ENCODE measurements at places on chromosomes 3 and 15.

- no peak for DNase-seq
These were observed 69.2 kb upstream of the ICE2 start for GRCh38 chr15:60548101-60548500.

DNA sequence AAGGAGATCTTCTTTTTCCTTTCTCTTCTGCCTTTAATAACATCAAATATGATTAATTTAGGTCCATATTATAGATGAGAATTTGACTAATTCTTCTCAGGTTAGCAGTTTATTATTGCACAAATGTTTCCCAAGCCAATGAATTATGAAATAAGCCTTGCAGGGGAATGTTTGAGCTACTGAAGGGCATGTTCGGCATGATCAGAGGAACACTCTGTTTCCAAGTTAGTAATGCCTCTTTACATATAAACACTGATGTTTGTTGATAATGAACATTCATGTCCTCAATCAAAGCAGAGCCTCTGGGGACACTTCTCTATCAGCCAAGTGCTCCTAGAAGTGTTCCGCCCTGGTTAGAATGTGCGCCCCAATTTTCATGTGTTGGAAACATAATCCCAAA, 10.0 kb upstream of the CYP1A1 start:
- no peak for DNase-seq

- no peak for DNase-seq
These were observed 19.5 kb upstream of the EID1 start for GRCh38 chr15:48858401-48858800.

DNA sequence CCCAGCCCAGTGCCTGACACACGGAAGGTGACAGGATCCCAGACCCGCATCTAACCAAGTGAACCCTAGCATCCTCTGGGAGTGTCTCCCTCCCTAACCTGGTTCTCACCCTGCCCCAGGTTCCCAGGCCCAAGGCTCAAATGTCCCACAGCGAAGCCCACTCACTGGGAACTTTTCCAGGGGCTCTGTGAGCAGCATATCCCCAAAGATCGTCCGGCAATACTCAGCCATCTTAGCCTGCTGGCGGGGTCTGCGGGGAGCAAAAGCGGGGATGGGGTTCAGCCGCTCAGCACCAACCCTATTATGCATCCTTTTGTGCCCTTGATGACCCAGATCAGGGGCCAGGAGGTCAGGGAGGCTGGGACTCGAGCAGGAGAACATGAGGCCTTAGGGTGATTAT, 10.4 kb downstream of the PLCB2 start:
- no peak for DNase-seq

DNA sequence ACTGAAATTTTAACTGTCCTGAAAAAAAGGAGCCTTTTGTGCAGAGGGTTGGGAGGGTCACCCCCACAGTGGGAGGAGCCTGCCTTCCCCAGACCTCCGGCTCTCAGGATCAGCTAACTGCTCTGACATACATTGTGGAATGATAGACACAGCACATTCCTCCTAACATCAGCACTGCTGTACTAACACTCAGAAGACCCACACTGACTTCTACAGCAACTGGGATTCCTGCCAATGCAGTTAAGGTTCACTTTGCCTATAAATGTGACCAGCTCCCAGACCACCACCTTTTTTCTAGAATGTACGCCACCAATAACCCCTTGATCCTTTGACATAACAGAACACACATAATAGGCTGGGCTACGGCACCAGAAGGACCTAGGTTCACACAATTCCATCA, 3.2 kb downstream of the CPEB1 start:
- DNase-seq = no peak

GRCh38 chr3:167882057-167882667, 146.6 kb downstream of the SERPINI1 start:
- DNase-seq = no peak

- no peak for DNase-seq
These were observed 557 bp downstream of the DENND4A start for GRCh38 chr15:65791335-65792137.

GRCh38 chr3:159191447-159191846, 389.6 kb downstream of the MFSD1 start:
- DNase-seq = no peak

DNA sequence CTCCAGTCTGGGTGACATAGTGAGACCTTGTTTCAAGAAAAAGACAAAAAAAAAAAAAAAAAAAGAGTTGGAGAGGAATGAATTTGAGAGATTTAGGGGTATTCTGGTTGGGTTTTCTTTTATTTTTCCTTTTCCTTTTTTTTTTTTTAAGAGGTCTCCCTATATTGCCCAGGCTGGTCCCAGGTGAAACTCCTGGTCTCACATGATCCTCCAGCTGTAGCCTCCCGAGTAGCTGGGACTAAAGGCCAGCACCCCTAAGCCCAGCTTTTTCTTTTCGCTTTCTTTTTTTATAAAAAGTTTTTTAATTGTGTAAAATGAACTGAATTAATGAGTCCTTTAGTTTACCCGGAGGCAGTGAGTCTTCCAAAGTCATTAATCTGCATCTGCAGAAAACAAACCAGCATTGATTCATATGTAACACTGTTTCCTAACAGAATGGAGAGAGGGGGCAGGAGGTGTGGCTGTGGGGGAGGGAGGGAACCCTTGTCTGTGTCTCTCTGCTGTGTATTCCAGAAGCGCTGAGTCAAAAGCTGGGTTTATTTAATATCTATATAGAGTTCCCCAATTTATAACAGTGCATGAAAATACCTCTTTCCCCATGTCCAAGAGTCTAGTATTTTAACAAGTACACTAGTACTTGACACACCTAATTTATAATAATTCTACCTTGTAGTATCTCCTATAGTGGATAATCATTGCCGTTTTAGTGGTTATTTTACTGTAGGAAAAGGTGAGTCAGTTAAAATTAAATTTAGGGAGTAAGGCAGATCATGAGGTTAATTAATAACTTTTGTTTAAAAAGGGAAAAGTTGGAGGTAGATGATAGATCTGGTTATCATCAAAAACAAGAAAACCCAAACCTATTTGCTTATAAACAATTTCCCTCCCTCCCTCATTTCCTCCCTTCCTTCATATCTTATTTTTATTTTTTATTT, 2.6 kb upstream of the DPPA4 start:
- DNase-seq = no peak

GRCh38 chr3:64687086-64687780, 567 bp downstream of the ADAMTS9 start:
- DNase-seq = no peak

- no peak for DNase-seq
These were observed 136.3 kb downstream of the FOXP1 start for GRCh38 chr3:71447197-71447596.

DNA sequence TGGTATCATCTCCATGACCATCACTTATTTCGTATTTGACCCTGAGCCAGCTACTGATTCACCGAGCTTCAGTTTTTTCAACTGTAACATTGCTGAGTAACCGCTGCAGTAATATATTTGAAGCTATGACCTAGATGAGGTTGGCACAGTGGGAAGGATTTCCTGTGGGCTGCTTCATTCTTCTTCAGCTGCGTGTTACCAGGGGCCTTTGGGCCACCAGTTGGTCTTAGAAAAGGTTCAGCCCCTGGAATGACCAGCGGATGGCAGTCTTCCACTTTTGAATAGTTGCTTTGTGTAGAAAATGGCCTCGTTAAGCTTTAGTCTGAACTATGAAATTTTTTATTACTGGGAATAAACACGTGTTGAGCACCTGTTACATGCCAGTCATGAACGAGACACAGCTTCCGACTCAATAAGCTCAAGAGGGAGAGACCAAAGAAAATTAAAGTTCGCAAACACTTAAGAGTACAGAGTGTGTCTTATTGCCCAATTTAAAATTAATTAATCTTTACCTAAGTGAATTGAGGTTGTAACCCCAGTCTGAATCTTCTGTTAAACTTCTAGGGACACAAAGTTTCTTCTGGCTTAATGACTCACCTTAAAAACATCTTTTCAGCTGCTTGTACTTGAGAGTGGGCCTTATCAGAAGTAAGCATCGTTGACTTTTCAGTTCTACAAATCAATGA, 57.6 kb upstream of the NR2E3 start:
- no peak for DNase-seq

GRCh38 chr3:149744151-149744550, 8.1 kb downstream of the COMMD2 start:
- no peak for DNase-seq

GRCh38 chr3:24086617-24087404, 141.7 kb downstream of the NR1D2 start:
- no peak for DNase-seq

DNA sequence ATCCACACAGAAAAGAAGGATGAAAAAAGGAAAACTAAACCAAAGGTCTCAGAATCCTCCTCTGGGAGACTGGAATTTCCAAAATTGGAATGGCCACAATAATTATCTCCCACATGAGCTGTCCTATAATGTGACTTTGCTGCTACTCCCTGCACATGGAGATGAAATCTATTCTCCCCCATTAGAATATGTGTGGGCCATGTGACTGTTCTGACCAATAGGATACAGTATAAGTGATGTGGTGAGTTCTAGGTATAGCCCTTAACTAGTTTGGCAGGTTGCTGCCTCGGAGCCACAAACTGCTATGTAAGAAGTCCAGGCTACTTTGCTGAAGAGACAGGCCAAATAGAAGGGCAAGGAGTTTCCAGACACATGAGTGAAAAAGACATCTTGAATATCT, 5.2 kb downstream of the TRIM59 start:
- no peak for DNase-seq

GRCh38 chr3:191339316-191339917, 9.1 kb upstream of the UTS2B start:
- no peak for DNase-seq

DNA sequence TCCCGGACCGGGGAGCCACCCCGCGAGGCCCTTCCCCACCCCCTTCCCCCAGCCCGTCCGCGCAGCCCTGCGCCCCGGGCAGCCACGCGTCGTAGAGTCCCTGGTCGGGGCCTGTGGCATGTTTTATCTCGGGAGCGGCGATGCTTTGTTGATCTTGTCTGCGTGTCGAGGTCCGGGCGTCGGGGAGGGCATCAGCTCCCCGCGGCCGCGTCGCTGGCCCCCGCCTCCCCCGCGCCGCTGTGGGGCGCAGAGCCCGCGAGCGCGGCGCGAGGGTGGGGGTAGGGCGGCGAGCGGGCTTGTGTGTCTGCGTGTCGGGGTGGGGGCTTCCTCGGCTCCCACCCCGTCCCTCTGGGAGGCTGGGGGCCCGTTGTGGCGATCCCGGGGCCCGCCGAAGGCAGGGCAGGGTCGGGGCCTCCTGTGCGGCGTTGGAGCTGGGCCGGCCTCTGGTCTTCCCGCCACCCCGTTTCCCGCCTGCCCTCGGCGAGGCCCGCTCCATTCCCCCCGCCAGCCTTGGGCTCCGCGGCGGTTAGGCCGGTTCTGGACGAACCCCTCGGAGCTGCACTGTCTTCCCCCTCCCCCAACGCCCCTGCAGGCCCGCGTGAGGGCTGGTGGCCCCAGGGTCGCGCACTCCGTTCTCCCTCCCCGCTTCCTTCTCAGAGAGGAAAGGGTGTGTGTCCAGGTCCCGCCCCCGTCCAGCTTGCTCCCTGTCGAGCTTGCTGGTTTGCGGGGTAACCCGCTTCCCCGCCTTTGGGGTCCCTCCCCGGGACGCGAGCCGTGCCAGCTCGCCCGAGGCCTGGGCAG, 695 bp downstream of the GMPS start:
- DNase-seq = peak; percentile 32

DNA sequence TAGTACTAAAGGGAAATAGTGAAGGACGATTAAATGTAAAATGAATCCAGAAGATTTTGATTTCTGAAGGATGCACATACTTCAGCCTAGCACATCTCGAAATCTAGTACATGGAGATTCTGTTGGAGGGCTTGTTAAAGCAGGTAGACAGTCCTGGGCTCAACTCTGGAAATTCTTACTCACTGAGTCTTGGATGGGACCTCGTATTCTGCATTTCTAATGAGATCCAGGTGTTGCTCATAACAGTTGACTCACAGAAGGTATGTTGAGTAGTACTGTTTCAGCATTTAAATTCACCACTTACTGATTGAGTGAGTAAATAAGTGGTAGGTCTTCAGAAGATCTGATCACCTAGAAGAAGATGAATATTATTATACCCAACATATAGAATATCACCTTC, 623.4 kb upstream of the SGO1 start:
- DNase-seq = no peak

DNA sequence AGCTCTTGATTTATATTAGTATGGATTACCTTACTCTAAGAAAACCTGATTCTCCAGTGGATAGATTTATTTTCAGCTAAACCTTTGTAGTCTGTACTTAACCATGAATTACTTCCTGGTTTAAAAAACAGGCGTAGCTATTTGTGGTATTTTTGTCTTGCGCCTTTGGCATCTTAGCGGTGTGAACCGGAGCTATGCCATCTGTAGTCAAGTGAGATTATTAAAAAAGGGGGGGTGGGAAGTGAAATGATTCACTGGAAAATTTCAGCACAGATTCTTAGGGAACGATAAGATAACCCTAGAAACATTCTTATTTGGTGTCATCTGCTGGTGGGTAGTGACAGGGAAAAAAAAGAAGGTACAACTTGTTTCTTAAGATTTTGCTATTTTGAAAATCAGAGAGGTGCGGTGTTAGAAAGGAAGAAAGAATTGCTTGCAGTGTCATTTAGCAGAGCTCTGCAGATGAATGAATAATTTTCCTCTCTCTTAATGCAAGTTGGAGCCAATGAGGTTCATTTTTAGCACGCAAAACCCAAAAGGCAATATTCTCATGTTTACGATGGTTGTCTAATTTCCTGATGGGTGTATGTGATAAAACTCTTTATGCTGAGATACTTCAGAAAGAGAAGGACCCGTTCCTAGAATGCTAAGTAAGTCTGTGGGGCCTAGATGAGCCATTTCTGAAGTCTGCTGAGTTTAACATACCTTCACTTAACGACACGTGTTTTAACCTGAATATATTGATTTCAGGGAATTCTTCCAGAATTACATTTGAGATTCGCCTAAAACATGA, 44.0 kb downstream of the PSMD6 start:
- DNase-seq = no peak

GRCh38 chr3:130514681-130515080, 2.3 kb upstream of the COL6A6 start:
- DNase-seq = no peak

- DNase-seq = no peak
These were observed 49.7 kb downstream of the GATM start for GRCh38 chr15:45328663-45329062.

DNA sequence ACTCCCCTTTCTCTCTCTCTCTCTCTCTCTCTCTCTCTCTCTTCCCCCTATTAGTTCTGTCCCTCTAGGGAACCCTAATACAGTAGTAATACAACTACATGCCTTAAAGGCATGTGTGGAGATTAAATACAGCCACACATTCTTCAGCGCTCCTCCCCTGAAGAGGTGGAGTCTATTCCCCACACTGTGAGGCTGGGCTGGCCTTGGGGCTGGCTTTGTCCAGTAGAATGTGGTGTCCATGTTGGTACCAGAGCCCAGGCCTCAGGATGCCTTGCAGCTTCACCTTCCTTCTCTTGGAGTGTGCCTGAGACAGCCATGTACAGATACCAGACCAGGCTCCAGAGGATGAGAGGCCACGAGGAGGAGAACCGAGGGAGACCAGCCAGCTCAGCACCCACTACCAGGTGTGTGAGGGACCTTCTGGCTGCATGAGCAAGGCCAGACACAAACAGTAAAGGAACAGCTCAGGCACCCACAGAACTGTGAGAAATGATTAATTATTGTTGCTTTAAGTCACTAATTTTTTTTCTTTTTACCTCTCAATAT, 10.7 kb downstream of the SLC6A20 start:
- no peak for DNase-seq
